Activated T-cell treated with anti-CD3 and anti-CD28 coated beads, Interleukin-2, amount 50 U/mL, for 72 hours (primary cell): ENCODE measurements at places on chromosomes 2 and 18. TPM values are rescaled to one million over a fixed set of nuclear protein-coding genes. Genes with fewer than 3 reads are reported as not detected.

DNA sequence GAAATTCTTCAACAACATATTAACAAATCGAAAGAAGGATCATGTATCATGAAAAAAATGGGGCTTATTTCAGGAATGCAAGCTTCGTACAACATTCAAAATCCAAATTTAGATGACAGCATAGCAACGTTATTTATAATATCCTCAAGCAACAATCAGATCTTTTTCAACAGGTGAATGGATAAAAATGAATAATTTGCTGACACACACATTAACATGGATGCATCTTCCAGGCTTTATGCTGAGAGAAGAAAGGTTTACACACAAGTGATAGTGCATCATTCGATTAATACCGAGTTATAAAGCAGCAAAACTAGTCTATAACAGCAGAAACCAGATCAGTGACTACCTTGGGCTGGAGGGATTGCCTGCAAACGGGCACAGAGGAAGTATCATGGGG, 209.5 kb upstream of the TPO start:
- peaks cover 2% of the 10 kb centered on the region for H3K27me3 ChIP-seq
- no peak for DNase-seq
- no peak overlapping the region for H3K4me3 ChIP-seq
- no peak overlapping the region for H3K27ac ChIP-seq
- H3K36me3 ChIP-seq: peaks cover 5% of the 10 kb centered on the region
- H3K4me1 ChIP-seq: no peaks in the 10 kb centered on the region

GRCh38 chr2:208189810-208190503, at the start of gene C2orf80:
C2orf80 (minus strand) TSS chr2:208190030; CDS start chr2:208186986, 3,044 bp downstream.
- no peaks in the 10 kb centered on the region for H3K4me1 ChIP-seq
- H3K4me3 ChIP-seq: no peak within 1 kb of the TSS
- DNase-seq: no peak
- H3K27ac ChIP-seq: no peak within 1 kb of the TSS
- no peaks in the 10 kb centered on the region for H3K27me3 ChIP-seq
- H3K36me3 ChIP-seq: no peaks in the 10 kb centered on the region

- H3K36me3 ChIP-seq: peaks cover 4% of the 10 kb centered on the region
- H3K4me1 ChIP-seq: no peaks in the 10 kb centered on the region
- DNase-seq: no peak
- H3K27ac ChIP-seq: no peak overlapping the region
These were observed 255.5 kb downstream of the TWIST2 start for GRCh38 chr2:239103125-239104098.

DNA sequence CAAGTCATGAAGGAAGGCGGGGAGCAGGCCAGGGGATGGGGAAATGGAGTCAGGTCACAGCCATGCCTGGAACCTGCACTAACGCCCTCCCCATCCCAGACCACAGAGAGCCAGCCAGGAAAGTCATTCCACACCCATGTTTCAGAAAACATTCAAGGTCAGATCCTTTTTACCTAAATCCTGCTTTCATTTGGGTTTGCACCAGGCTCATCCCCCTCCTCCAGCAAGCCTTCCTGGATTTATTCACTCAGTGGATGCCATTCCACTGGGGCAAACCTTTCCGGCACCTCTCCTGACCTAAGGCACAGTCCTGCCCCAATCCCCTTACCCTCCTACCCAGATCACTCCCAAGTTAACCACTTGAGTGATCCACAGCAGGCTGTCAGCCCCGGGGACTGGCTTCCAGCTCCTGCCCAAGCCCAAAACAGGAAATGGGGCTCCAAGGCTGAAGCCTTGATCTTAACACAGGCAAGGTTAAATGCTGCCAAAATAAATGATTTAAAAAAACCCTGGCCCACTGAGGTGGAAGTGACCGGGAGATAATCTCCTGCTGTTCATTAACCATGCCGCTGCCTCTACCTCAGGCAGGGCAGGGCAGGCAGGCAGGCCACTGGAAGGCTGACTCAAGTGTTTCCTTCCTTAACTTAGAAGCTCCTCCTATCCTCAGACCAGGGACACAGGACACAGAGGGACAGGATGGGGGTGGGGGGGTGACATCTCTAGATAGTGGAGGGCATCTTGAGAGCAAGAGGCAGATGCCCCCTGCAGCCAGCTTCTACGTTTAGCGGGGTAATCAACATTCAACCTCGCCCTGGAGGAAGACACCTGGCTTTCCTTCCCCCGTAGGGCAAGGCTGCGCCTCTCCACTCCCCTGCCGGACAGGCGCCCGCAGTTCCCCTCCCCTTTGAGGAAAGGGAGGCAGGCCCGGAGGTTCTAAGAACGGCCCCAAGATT, 1.4 kb downstream of the RAB11FIP5 start:
- DNase-seq: peak; percentile 14
- peaks cover 33% of the 10 kb centered on the region for H3K4me1 ChIP-seq
- H3K27ac ChIP-seq: peak overlapping the region; percentile 89
- no peaks in the 10 kb centered on the region for H3K27me3 ChIP-seq
- H3K4me3 ChIP-seq: peak overlapping the region; percentile 94

DNA sequence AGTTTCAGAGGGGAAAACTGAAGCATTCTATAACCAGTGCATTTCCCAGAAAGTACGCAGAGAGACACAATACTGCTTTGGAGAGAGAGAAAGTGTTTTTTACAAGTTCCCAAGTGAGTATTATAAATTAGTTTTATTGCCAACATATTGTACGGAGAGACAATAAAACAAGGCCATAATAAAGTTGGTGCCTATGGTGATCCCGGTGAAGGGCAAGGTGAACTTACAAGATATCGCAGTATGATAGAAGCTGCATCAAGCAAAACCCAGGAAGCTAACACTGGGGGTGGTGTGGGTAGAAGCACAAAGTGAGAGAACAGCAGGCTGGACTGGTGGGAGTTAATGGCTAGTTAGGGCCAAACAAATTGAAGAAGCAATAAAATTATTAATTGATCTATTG, 7.5 kb downstream of the TMSB10 start:
- no peak overlapping the region for H3K4me3 ChIP-seq
- H3K27ac ChIP-seq: no peak overlapping the region
- peaks cover 21% of the 10 kb centered on the region for H3K36me3 ChIP-seq
- H3K27me3 ChIP-seq: no peaks in the 10 kb centered on the region

GKN1 gene
- not detected for total RNA-seq

POTEE gene
- 0.53 TPM for total RNA-seq

GRCh38 chr2:190994148-190994547, 19.8 kb downstream of the STAT1 start:
- no peak for DNase-seq
- peaks cover 49% of the 10 kb centered on the region for H3K4me1 ChIP-seq
- H3K27me3 ChIP-seq: no peaks in the 10 kb centered on the region
- no peak overlapping the region for H3K27ac ChIP-seq
- H3K36me3 ChIP-seq: peaks cover 75% of the 10 kb centered on the region

DNA sequence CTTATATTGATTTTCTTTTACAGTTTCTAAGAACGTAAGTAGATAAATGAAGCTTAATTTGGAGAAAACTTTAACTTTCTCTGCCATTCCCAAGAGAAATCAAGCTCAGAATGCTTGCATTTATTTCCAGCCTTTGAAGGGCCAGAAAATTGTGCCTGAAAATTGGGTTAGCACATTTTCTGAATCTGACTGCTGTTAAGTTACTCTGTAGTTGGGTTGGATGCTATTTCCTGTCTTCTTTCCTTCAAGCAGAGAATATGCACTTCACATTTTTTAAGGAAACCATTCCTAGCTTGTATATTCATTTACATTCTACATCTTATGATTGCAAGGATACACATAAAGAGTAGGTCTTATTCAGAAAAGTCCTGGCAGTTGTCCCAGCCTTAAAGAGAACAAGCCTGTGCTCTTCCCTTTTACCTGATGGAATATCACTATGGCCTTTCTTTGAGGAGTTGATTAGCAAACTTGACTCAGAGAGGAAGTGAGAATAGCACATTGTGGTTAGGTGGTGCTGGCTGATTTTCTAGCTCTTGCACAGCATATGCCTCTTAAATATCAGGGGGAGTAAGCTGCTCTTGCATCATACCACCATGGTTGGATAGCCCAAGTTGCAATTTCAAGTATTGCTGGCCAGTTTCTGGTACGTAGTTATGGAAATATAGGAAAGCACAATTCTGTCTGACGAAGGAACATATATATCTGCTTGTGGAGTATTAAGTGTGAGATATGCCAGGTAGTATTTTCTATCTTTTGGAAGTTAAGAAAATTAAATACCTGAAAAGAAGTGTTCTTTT, 133.7 kb downstream of the COMMD1 start:
- peaks cover 34% of the 10 kb centered on the region for H3K4me1 ChIP-seq
- peak overlapping the region; percentile 76 for H3K4me3 ChIP-seq
- DNase-seq: peak; percentile 40
- peaks cover 2% of the 10 kb centered on the region for H3K36me3 ChIP-seq
- H3K27me3 ChIP-seq: no peaks in the 10 kb centered on the region
- H3K27ac ChIP-seq: peak overlapping the region; percentile 89
